Cortex of kidney (tissue), 1 donor: ENCODE measurements at places on chromosomes 11 and 22.

DNA sequence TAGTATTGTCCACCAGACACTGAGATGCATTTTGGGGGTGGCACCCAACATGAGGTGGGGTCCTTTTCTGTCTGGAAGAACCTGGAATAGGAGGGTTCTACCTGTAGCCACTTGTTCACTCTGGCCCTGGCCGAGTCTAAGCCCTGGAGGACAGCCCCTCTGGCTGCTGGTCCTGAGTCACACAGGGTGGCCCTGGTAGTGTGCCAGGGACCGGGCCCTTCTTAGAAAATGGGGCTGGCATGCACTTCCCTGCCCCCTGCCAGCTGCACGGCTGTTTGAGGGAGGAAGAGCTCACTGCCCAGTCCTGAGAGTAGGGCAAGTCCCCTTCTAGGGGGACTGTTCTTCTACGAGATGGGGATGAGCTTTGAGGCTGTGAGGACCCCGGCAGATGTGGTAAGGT, 2.2 kb downstream of the PLCB3 start:
- no peak for DNase-seq

GRCh38 chr11:77353131-77353530, 51.6 kb upstream of the GDPD4 start:
- DNase-seq: no peak

- DNase-seq: no peak
These were observed 321.1 kb downstream of the MN1 start for GRCh38 chr22:27480487-27480886.

- DNase-seq: no peak
These were observed 257.4 kb downstream of the DDX10 start for GRCh38 chr11:108922241-108922640.

DNA sequence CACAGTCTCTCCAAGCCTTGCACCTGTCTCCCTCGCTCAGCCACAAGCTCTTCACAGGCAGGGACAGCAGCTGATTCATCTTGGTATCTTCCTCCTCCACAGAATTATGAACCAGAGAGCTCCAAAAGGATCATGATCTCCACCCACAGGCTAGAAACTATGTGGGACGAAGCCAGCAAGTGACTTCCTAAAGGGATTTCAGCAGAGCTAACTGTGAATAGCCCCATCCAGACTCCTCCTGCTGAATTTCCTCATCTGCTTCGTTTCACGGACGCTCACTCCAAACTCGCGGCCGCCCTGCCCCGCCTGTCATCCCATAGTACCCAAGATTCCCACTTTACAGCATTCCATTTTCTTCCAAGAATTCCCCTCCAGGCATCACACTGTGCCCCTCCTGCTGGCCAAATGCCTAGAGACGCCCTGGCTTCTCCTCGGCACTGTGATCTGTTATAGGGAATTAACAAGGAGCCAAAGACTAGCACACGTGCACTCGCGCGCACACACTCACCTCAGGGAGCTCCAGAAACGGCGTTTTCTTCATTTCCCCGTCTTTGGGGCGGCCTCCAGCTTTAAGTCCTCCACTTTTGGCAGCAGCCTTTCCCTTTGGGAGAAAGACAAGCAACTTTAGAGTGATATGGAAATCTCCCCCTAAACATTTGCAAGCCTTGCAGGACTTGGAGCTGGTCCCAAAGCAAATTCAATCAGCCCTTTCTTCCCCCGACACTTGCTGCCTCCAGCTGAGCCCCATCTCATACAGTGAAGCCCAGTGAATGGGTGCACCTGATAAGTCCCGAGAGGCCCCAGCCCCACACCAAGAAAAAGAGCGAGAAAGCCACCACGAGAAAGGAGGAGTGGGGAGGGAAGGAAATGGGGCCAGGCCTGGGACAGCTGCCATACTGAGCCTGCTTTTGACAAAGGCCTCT, 35.5 kb downstream of the SPATA19 start:
- DNase-seq: no peak

- DNase-seq: no peak
These were observed 63.2 kb upstream of the VPREB1 start for GRCh38 chr22:22181341-22181850.
